Central memory CD8-positive, alpha-beta T cell (primary cell): ENCODE measurements at places on chromosomes 3 and 15.

DNA sequence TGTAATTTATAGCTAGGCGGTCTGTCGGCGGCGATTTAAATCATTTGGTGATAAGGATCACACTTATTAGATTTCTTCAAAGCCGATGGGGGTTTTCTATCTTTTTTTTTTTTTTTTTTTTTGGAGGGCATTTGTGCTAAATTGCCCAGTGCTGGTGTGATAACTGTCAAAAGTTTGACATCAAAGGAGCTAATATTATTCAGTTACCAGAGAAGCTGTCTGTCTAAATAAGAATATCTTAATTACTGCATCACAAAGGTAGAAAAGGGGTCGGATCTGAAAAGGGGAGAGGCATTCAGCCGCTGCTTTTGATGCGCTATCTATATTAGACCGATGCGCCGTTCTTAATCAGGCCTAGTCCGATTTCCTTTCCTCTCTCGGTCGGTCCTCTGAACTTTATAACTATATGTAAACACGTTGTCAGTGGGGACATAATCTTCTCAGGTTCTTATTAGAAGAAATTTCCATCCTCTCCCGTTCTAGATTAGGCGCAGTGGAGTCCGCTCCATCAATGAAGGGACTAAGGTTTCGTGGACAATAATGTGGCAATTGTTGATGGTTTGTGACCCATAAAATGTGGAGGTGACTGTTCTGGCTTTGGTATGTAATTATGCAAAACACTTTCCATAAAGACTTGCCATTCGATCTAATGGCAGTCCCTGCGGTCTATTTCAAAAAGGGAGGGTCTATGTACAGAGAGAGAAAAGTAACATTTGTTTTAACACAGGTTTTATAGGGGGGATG is 31.7 kb downstream of the NR2F2 start:
- no peak for DNase-seq

DNA sequence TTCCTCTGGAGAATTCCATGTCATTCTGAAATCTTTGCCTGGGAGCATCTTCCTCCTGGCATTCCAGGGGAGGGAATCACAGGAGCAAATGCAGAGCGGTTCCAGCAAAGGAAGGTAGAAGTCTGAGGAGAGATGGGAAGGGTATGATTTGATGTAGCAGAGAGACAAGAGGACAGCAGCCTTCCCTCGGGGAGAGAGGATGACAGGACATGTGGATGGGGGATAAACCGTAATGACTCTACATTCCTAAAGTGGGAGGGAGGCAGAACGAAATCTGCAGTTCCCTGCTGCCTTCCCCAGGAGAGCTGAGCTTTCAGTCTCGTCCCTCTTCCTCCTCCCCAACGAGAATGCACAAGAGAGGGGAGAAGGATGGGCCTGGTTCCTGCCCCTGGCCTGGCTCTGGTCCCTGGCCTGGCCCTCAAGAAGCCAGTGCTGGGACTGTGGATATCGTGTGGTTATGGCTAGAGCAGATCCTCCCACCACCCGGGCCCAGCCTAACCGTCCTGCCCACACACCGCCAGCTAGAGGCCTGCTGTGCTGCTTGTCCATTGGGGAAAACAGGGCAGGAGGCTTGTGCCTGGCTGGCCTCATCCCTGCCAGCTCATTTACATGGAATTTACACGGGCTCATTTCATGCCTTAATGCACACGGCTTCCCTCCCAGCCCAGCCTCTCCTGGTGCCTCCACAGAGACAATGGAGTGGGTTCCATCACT is 26.6 kb downstream of the SEMA7A start:
- DNase-seq, result no peak

DNA sequence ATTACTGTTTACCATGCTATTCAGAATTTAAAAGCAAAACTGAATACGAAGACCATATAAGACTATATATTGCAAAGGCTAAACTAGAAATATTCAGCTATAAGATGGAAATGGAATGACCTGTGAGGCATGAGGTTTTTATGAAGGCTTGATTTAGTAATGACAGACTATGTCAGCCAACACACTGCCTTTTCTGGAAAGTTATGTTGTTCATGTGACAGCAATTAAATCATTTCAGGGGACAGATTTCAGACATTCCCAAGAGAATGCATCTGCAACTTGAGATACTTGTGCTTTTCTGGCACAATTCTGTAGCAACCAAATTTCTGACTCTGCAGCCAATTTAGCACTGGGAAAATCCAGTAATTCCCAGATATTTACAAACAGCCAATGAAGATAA is 8.6 kb upstream of the GATM start:
- no peak for DNase-seq

DNA sequence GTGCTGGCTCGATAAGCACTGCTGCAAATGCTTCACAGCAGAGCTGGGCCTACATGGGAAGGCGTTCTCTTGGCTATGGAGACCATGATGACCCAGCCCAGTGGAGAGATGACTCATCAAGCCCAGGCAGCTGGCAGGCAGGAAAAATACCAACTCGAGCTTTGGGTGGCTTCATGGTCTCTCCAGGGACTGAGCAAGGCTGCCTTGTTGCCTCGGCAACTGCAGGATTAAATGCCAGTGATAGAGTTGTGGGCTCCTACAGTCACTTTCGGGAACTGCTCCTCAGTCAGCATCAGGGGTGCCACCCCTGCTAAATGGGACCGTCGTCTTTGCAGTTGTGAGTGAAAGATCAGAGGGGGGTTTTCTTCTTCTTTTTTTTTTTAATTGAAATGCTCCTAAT is 54.6 kb upstream of the MYZAP start:
- no peak for DNase-seq

DNA sequence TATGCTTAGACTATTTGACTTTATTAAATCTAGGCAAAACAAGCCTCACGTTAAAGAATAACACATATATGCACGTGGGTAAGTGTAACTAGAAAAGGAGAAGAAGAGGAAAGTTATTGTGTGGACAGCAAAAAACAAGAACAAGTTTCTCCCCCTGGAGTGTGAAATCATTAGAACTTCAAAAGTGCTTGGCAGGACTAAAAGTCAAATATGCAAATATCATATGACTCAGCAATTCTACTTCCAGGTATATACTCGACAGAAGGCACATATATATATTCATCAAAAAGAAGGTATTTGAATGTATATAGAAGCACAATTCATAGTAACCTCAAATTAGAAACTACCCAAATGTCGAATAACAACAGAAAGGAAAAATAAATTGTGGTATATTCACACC is 68.9 kb upstream of the STXBP5L start:
- DNase-seq, result no peak
